ENCODE measurements at places on chromosomes 16 and 17.

DNA sequence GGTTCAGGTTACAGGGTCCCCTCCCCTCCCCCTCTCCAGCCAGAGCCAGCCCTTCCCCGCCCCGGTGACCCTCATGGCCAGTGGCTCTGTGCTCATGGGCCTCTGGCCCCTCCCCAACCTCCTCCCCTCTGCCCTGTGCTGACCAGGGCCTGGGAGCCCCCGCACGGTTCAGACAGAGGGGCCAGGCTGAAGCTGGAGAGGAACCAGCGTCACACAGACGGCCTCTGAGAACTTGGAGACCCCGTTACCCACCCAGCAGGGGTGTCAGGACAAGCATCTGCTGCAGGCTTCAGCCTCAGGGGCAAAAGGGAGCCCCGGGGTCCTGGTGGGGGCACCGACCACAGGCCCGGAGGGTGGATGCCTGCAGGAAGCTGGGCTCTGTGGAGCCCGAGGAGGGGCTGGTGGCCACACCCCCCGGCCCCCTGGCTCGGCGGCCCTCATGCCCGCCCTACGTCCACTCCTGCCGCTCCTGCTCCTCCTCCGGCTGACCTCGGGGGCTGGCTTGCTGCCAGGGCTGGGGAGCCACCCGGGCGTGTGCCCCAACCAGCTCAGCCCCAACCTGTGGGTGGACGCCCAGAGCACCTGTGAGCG lies at the start of gene WFIKKN1:
Gene WFIKKN1, plus strand, starts transcription at position 171 of the 591 bp plus-strand sequence. Its CDS starts 269 bp downstream, at position 440.
- no peak for DNase-seq

- DNase-seq, result no peak
Measured at GRCh38 chr17:79655672-79656290, 44.9 kb upstream of the RBFOX3 start.

GRCh38 chr16:85269165-85269564 lies 156.9 kb upstream of the CIBAR2 start:
- DNase-seq, result no peak

GRCh38 chr16:69112285-69113129 lies 7.1 kb downstream of the HAS3 start:
- peak; percentile 35 for DNase-seq

DNA sequence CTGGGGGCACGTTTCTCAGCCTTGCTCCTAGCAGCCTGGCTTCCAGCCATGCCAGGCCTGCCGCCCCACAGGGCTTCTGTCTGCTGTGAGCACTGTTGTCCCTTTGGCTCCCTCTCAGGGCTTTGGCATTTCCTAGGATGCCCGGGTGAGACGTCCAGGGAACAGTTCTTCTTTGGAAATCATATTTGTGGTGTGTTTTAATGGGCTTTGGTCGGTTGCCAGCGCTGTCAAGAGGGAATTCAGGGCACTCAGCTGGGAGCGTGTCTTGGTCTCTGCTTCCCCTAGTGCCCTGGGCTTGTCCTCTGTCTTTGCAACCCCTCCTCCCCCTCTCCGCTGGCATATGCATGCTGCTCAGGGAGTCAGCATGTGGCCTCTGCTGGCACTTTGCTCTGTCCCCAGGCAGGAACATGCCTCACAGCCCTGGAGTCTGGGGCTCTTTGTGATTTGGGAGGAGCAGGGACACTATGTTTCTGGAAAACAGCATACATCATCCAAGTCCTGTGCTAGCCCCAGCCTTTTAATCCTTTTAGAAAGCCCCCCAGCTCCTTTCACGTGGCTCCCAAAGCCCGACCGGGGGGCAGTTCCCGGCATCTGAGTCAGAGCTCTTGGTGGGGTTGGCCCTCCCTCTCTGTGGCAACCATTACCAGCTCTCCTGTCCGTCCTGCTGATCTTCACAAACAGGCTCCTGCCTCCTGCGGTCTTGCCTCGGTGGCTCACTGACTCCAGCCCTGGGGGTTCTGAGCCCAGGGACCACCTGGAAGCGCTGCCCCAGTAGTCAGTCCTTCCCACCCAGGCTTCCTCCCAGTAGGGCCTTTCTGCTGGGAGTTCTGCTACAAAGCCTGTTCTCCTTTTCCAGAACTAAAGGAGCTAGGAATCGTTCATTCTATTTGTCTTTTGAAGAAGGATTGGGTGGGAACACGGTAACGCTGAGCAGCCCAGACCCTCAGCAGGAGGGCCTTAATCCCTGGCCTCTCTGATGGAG lies 26.7 kb downstream of the SAP30BP start:
- no peak for DNase-seq

DNA sequence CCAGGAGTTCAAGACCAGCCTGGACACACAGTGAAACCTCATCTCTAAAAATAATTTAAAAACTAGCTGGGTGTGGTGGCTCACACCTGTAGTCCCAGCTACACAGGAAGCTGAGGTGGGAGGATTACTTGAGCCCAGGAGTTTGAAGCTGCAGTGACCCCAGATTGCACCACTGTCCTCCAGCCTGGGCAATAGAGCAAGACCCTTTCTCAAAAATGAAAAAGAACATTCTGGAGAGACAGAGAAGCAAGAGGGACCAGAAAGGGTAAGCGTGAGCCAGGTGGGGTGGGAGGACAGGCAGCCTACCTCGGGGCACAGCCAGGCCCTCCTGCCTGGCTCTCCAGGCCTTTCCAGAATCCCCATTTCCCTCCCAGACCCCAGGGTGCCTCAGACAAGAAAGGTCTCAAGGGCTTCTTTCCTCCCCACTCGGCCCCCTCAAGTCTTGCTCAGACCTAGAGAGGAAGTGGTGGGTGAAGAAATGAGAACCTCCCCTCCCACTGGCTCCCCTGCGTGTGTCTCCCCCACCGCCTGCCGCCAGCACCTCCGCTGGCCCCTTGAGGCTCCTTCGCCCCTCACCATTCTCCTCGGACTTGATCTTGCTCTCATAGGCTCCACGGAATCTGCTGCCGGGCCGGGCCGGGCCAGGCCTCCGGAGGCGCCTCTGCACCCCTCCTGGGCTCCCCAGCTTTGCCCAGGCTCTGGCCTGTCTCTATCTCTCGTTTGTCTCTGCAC lies 503 bp downstream of the C16orf54 start:
- peak; percentile 47 for DNase-seq

- no peak for DNase-seq
Measured at GRCh38 chr17:1177016-1177700, 2.6 kb downstream of the ABR start.

GRCh38 chr16:87295259-87295658 lies 21.9 kb downstream of the C16orf95 start:
- no peak for DNase-seq

DNA sequence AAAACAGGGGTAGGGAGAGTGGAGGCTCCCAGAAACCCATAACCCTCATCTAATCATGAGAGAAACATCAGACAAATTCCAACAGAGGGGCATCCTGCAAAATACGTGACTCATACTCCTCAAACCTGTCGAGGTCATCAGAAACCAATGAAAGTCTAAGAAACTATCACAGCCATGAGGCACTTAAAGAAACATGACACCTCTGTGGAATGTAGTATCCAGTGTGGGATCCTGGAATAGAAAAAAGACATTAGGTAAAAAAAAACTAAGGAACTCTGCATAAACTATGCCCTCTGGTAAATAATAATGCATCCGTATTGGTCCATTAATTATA lies 16.4 kb downstream of the CDH5 start:
- DNase-seq, result no peak

DNA sequence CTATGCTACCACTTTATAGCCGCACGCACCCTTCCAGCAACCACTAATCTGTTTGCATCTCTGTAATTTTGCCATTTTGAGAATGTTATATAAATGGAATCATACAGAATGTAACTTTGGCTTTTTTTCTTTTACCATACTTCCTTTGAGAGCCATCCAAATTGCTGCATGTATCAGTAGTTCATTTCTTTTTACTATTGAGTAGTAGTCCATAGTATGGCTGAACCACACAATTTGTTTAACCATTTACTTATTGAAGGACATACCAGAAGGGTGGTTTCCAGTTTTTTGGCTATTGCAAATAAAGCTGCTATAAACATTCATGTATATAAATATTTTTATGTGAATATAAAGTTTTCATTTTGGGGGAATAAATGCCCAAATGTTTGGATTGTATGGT lies 8.8 kb downstream of the TENT4B start:
- no peak for DNase-seq

DNA sequence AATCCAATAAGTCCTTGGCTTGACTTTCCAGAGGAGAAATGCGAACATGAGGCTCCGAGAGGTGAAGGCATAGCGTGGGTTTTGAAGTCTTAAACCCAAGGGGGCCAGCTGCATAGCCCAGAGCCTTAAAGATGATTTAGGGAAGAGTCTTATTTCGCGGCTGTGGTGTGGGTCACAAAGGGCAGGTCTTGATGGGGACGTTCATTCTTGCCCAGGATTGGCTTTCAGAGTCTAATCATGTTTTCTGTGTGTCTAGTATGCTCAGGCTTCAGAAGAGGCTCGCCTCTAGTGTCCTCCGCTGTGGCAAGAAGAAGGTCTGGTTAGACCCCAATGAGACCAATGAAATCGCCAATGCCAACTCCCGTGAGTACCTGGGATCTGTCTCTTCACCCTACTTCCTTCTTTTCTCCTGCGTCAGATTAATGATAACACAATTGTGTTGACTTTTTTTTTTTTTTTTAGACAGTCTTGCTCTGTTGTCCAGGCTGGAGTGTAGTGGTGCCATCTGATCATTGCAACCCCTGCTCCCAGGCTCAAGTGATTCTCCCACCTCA lies 951 bp downstream of the RPL19 start:
- DNase-seq, result no peak

DNA sequence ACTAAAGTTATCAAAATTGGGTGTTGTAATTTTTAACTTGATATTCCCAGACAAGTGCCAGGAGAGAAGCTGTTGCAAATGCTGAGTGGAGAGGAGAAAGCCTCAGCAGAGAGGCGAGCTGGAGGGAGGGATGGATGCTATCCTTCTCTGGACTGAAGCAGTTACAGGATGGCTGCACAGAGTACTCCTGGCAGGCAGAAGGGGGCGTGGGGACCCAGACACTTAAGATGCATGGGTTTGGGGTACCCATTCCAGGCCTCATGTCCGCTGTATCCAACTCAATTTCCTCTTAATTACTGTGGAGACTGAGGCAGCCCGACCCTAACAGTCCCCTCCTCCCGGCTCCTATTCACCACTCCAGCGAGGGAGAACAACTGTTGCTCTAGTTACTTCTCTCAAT lies 25.4 kb upstream of the ALDH3A1 start:
- DNase-seq, result no peak

DNA sequence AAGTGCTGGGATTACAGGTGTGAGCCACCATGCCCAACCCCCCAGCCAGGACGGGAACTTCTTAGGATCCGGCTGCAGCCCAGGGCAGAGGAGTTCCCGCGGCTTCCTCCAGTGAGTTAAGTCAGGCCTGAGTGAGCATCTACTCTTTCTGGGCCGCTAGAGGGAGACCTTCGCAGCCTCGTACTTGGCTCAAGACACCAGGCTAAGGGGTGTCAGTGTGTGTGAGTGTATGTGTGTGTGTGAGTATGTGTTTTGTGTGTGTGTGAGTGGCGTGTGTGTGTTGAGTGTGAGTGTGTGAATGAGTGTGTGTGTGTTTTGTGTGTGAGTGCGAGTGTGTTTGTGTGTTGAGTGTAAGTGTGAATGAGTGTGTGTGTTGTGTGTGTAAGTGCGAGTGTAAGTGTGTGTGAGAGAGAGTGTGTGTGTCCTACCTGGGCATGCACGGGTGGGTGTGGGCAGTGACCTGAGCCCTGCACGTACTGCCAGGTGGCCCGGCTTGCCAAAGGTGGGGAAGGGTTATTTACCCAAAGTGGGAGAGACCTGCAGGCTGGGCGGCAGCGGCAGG lies 58.5 kb downstream of the TMEM235 start:
- peak; percentile 62 for DNase-seq

- no peak for DNase-seq
Measured at GRCh38 chr16:66446737-66447136, 19.6 kb downstream of the BEAN1 start.

- DNase-seq, result no peak
Measured at GRCh38 chr17:36944553-36944952, 4.2 kb upstream of the AATF start.

DNA sequence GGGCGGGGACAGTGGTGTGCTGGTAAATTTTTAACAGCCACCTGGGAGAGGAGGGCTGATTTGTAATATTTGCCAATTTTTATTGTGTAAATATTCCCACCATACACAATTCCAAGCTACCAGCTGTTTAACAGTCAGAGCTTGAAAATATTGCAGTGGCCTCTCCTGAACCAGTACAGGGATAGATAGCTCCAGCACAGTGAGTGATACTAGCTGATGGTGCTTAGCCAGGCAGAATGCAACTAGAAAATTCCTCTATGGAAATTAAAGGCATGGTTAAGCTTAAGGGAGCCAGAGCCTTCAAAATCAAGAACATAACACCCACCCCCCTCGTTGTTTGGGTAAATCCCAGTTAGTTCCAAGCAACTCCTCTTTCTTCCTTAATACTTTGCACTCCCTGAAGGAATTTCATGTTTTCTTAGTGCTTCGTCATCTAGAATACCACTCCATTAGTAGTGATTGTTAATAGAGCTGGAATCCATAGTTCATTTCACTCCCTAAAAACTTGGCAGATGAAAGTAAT lies 96.6 kb downstream of the CYB561 start:
- DNase-seq, result no peak

- no peak for DNase-seq
Measured at GRCh38 chr17:31051506-31051905, 43.3 kb upstream of the NF1 start.

GRCh38 chr17:61508912-61509311 lies 56.7 kb downstream of the TBX4 start:
- no peak for DNase-seq

DNA sequence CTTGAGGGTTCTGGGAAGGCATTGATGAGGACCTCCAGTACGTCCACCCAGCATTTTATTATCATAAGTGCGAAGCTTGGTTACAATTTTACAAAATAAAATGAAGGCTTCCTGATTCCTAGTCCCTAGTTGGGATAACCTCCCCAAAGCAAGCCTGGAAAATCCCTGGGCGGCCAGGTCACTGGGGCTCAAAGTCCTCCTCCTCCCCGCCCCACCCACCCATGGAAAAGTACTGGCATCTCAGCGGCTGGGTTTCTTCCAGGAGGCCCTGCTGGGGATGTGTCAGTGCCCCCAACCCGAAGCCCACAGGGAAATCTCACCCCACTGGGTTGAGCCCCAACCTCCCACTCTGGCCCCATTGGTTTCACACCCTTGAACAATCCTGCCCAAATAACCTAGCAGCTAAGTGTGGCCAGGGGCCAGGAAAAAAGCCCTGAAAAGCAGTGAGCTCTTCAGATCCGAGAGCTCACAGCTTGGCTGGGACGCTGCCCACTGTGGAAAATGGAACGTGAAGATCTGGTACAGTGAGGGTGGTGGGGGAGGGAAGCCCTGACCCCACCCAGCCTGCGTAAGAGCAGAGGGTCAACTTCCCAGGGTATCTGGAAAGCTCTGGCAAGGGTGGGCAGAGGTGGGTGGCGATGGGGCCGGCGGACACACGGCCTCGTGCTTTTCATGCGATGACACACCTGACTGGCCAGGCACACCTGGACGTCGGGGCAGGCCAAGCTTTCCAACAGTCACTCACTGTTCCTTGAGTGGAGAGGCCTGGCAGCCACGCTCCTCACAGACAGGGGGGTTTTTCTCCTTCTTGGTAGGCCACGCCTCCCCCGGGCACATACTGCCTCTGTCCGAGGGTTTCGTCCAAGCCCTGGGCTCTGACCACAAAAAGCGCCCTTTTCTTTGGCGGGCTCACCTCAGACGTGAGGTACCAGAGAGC lies 324.5 kb downstream of the SOX9 start:
- no peak for DNase-seq

- no peak for DNase-seq
Measured at GRCh38 chr17:42678951-42679491, 2.2 kb upstream of the PLEKHH3 start.

GRCh38 chr17:9361188-9361955 lies 214.2 kb downstream of the STX8 start:
- DNase-seq, result no peak

GRCh38 chr17:7844292-7845154 lies 10.3 kb upstream of the TMEM88 start:
- DNase-seq, result peak; percentile 71

GRCh38 chr17:58617563-58617962 lies 74.3 kb downstream of the TEX14 start:
- no peak for DNase-seq

Measured in activated naive CD4-positive, alpha-beta T cell (primary cell).